ENCODE measurements at places on chromosomes 3 and 15.
A peak's percentile ranks its signal among the peaks of the same experiment; 100 is the strongest.

DNA sequence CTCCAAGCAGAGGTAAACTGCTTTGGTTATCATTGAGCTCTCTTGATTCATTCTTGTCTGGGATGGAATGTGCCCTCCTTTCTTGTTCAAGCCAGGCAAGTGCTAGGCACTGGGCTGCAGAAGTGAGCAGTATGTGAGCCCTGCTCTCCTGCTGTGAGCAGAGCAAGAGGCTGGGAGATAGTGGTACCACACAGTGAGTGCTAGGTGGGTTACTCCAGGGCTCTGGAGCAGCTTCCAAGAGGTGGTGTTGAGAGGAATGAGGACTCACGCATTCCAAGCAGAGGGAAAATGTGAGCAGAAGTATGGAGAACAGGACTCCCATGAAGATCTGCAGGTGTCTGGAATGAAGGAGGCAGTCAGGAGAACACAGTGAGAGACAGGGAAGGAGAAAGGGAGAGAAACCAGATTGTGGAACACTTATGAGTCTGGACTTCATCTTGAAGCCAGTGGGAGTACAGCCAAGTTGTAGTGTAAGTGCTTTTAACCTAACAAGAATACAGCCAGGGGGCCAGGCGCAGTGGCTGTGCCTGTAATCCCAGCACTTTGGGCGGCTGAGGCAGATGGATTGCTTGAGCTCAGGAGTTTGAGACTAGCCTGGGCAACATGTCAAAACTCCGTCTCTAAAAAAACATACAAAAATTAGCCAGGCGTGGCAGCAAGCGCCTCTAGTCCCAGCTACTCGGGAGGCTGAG lies 199.9 kb upstream of the CTDSPL start:
- no peak for DNase-seq

DNA sequence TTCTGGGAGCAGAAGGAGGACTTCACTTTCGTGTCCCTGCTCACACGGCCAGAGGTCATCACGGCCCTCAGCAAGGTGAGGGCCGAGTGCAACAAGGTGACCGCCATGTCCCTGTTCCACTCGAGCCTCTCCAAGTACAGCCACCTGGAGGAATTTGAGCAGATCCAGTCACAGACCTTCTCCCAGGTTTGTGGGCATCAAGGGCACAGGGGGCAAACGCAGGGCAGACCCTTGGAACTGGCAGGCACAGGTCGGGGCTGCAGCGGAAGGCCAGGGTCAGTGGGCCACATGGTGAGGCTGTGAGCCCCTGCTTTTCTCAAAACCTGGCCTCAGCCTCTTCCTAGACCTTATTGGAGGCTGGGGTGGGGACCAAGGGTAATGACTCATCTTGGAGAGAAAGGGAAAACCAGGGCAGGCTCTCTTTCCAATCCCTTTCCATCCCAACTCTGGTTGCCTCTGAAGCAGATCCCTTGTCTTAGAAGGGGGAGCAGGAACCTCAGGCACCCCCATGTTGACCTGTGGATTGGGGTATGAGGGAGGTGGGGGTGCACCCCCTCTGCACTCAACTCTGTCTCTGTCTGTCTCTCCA lies 29.5 kb downstream of the DNAH1 start:
- DNase-seq: peak; percentile 31

DNA sequence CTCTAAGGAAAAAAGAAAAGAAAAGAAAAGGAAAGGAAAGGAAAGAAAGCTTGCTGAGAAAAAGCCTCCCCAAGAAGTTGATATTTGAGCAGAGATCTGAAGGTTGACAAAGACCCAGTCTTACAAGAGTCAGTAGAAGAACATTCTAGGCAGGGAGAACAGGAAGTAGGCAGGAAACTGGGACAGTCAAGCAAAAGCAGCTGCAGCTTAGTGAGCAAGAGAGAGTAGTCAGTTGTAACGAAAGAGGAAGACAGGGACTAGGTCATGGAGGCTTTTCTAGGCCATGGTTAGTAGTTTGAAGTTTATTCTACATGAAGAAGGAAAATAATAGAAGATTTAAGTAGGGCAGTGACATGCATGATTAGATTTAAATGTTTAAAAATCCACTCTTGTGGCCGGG lies 31.8 kb upstream of the KLHL6 start:
- no peak for DNase-seq

GRCh38 chr3:61593446-61594029 lies 32.2 kb downstream of the PTPRG start:
- DNase-seq: no peak

GRCh38 chr3:189937302-189938127 lies 183.2 kb downstream of the P3H2 start:
- peak; percentile 99 for DNase-seq

GRCh38 chr15:56082263-56082761 lies 88.9 kb upstream of the NEDD4 start:
- no peak for DNase-seq

DNA sequence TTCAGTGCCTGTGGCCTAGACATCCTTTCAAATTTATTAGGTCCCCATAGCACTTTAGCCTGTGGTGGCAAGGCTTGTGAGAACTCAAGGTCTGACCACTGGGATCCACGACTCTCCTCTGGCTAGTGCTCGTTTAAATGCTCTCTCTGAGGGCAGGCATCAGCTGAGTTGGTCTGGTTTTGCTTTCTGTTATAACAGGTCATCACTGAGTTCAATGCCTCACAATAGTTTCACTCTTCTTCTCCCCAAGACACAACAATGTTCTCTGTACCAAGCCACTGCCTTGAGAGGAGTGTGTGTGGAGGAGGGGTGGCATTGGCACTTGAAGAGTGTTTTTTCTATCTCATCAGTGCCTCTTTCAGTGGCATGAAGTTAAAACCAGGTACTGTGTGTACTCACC lies 7.6 kb downstream of the OR5K4 start:
- no peak for DNase-seq

DNA sequence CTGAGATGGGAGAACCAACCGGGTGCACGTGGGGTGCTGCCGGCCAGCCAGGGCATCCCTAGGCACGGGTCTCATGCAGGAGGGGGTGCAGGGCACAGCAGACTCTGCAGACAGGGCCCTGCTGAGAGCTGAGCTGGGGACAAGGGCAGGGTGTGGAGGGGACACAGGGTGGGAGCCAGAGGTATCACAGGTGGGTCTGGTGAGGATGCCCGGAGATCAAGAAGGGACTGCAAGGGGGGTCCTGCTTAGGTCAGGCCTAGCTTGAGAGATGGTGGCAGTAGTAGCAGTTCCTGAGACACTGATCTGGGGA lies 39.5 kb upstream of the PRR23E start:
- DNase-seq: no peak

GRCh38 chr15:90617668-90618097 lies 88.0 kb downstream of the CRTC3 start:
- no peak for DNase-seq

GRCh38 chr3:65746848-65747247 lies 291.9 kb downstream of the MAGI1 start:
- no peak for DNase-seq

Measured in fibroblast of mammary gland (primary cell).